ENCODE measurements at places on chromosomes 7 and 10. TPM values are rescaled to one million over a fixed set of nuclear protein-coding genes. Genes with fewer than 3 reads are reported as not detected.
A peak's percentile ranks its signal among the peaks of the same experiment; 100 is the strongest.

Gene ARL5B
- 35.3 TPM for total RNA-seq

DNA sequence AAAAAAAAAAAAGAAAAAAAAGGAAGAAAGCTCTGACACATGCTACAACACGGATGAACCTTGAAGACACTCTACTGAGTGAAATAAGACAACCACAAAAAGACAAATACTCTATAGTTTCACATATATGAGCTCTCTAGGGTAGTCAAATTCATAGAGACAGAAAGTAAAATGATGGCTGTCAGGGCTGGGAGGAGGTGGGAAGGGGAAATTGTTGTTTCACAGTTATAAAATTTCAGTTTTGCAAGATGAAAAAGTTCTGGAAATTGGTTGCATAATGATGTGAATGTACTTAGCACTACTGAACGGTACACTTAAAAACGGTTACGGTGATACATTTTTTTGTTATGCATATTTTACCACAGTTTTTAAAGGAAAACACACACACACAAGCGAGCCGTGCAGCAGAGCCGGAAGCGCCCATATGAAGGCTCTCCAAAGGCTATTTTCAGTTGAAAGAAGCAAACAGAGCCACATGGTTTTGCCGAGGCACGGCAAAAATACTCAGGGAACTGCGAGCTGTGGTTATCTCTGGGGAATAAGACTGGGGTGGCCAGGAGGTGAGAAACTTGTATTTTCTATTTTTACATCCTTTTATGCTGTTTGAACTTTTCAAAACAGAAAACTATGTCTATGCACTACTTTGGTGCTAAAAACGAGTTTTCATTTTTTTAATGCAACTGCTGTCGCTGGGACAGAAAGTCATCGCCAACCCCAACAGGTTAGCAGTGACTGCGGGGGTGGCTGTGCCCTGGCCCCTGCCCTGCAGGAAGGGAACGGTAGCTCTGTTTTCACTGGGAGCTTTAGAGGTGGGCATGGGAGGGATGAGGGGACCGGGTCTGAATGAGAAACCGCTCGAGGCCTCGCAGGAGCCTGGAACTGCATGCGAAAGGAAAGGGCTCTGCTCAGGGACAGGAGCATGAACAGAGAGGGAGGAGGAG lies 132.9 kb downstream of the OAT start:
- DNase-seq: no peak

DNA sequence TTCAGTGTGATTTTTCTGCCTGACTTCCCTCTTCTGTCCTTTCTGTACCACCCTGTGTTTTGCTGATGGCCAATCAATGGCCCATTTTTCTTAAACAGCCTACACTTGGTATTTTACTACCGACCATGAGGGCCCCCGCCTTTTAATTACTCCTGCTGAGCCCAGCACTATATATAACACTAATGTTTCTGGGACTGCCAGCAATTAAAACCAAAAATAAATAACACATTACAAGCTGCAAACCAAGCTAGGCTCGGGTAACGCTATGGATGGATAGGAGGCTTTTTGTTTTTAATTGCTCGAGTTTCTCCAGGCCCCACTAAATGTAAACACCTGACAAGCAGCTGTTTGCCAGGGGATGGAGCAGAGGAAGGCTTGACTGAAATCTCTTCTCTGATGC lies 915.4 kb upstream of the AUTS2 start:
- DNase-seq: no peak

GRCh38 chr7:7653593-7654187 lies 13.1 kb downstream of the UMAD1 start:
- DNase-seq: peak; percentile 46

GRCh38 chr10:14535457-14536130 lies 204.9 kb upstream of the FRMD4A start:
- DNase-seq: no peak

GRCh38 chr7:111092406-111093236 lies 1.7 kb downstream of the LRRN3 start:
- no peak for DNase-seq

DNA sequence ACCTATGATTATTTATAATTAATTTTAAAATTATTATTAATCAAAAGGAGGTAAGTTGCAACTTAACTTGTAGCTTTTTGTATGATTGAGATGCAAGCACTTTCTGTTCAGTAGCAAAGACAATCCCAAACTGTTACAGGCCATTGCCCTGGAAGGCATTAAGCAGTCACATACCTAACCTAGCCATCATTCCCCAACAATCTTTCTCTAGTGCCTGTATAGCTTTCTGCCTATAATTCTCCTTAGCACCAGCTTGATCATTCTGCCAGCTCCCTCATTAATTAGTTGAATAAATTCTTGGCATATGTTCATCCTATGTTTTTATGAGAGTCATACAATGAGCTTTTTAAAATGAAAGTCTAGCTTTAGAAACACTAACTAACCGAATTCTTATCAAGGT lies 178.9 kb upstream of the TMEM106B start:
- DNase-seq: no peak
